ENCODE measurements at places on chromosomes 7 and 10. TPM values are rescaled to one million over a fixed set of nuclear protein-coding genes. Genes with fewer than 3 reads are reported as not detected.

GRCh38 chr7:50863053-50863452 is 80.4 kb upstream of the GRB10 start:
- DNase-seq, result no peak

- DNase-seq, result no peak
Observed at GRCh38 chr7:135186261-135186540, 15.7 kb upstream of the CYREN start.

DNA sequence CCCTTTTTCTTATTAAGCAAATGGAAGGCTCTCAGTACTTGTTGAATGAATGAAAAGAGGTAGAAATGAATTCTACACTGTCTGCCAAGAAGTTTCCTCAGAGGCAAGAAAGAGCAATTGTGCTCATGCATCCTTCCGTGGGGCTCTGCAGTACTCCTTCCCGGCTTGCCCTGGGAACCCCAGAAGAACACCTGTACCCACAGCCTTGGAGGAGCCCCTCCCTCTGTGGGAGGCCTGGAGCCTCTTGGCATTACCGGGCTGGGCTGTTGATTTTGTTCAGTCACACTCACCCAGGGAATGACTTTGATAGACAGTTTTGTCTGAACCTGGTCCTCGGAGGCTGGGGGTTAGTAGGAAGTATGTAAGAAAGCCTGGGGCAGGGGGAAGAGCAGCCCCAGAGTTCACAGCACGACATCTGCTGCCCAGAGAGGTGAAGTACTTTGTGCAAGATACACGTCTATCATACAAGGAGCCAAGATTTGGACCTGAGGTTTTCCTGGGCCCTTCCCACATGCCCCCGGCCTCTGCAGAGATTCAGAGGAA is 134.8 kb upstream of the GDF10 start:
- DNase-seq, result no peak

- DNase-seq, result no peak
Observed at GRCh38 chr10:21174715-21175495, 277.8 kb upstream of the NEBL start.

DNA sequence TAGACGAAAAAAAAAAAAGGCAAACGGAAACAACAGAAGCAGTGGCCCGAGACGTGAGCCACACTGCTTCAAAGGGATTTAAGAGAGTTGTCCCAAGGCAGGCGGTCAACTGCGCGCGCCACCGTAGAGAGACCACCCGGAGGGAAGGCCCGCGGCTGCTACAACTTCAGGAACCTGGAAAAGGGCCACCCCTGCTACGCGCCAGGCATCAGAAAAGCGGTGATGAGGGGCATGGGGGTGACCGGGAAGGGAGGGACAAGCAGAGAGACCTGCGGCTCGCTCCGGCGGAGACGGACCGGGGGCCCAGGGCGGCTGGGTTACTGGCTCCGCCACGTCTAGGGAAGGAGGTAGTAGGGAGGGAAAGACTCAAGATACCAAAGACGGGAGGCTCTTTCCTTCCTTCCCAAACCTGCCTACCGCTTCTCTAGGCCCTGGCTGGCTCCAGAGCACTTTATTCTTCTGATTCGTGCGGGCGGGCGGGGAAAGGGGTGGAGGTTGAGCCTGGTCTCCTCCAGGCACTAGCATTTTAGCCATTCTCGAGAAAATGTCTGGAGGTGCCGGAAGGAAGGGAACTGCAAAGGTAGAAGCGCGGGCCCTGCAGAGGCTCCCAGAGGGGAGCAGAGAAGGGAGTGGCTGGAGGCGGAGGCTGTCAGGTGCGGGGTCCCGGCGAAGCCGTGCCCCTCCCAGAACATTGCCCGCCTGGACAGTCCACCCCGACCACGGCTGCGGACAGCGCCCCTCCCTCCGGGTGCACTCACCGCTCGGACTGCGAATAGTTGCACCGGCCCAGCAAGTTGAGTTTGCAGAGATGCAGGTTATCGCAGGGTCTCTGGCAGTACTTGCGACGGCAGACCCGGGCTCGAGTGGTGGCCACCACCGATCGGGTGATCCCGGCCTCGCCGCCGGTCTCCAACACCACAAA is 993 bp downstream of the ZC3HAV1 start:
- DNase-seq, result no peak

GRCh38 chr10:112565434-112566053 is 118.5 kb downstream of the VTI1A start:
- no peak for DNase-seq

DNA sequence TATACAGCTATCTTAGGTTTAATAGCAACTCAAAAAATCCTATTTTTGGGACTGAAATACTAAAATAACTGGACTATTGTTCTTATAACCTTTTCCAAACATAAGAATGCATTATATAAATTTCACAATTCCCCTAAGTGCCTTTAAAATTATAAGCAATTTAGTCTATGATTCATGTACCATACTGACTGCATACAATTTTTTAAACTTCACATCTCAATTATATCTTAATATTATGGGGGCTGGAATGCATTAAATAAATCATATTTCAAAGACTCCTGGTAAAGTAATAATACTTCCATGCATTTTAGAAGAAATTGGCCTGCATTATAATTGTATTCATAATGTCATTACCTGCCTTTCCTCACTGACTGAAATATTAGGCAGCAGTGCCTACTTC is 144.6 kb downstream of the CHCHD3 start:
- no peak for DNase-seq

- DNase-seq, result no peak
Observed at GRCh38 chr7:1593091-1593866, 23.4 kb upstream of the PSMG3 start.

DNA sequence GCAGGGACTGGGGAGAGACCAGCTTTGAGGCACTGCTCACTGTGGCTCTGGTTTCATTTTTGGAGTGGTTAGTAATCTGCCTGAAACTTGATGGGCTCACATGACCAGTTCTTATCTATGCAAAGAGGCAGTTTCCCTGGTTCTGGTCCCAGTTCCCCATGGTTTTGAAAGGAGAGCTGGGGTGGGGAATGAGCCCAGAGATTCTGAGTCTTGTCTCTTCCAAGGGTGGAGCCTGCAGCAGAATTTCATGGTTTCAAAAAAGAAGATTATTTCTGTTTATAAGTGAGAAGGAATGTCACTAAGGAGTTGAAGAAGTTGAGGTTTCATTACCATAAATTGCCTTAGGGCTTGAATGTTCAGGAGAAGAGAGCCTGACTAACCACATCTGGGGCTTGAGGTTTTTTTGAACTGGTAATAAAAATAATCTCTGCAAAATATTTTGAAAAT is 190.2 kb upstream of the HABP2 start:
- DNase-seq, result no peak

GRCh38 chr10:98460837-98461499 is 14.2 kb upstream of the HPS1 start:
- DNase-seq, result no peak

GRCh38 chr7:70027867-70028266 is 429.6 kb downstream of the AUTS2 start:
- DNase-seq, result no peak

GRCh38 chr10:102152545-102152890 is 329 bp downstream of the NOLC1 start:
- no peak for DNase-seq

LRRC4 gene
- total RNA-seq, result not detected

SMKR1 gene
- 1.3 TPM for total RNA-seq

PRRT4 gene
- not detected for total RNA-seq

MMP21 gene
- total RNA-seq, result not detected

ABCC2 gene
- total RNA-seq, result 0.24 TPM

NUPR2 gene
- total RNA-seq, result not detected
